Stimulated activated CD8-positive, alpha-beta memory T cell treated with anti-CD3 and anti-CD28 coated beads, Interleukin-7, amount 100 ng/mL, for 1 hour (primary cell): ENCODE measurements at places on chromosomes 1 and 21.

DNA sequence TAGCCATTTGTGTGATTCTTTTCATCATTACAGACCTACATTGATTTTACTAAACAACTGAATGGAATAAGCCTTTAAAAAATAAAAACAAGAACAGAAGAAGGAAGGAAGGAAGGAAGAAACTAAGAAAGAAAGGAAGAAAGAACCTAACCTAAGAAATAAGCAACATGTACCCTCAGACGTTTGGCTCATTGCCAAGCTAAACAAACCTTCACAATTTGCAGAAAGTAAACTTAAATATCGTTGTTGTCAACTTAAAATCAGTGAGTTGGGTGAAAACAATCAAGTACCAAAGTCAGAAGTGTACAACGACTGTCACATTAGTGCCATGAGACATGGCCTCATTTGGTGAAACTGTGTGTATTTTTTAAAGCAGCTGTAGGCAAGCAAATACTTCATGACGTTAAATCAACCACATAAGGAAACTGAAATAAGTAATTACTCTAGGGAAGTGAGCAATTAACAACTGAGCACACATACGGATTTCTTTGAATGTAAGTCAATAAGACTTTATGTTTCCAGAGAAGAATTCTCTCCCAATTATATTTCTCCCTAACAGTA lies 313.1 kb upstream of the TMPRSS15 start:
- DNase-seq, result no peak

GRCh38 chr1:235938709-235939479 lies 72.2 kb upstream of the LYST start:
- DNase-seq, result no peak

GRCh38 chr1:59523745-59524450 lies 227.0 kb downstream of the FGGY start:
- DNase-seq, result no peak

DNA sequence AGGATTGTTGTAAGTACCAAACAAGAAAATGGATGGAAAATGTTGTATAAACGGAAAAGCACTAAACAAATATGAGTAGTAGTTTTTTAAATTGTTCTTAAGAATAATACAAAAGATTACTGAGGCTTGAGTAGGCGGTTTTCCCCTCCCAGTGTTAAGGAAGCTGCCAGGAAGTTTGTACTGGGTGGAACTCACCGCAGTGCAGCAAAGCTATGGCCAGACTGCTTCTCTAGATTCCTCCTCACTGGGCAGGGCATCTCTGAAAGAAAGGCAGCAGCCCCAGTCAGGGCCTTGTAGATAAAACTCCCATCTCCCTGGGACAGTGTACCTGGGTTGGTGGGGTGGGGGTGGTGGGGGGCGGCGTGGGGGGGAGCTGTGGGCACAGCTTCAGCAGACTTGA lies 58.7 kb downstream of the XCL2 start:
- no peak for DNase-seq

DNA sequence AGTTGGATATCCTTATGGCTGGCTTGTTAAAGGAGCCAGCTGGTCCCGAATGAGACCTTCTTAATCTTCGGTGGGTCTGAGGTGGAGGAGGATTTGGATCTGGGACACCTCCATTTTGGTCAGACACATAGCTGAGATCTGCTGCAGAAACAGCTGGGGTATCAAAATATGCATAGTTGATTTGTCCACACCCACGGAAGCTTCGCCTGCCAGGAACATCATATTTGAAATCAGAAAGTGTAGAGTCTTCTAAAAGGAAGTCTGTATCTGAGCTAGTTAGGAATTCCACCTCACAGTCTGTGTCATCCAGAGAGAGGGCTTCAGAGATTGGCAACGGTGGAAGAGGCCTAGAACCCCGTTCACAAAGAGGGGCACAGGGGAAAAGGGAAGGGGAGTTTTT lies 12.3 kb downstream of the ERRFI1 start:
- no peak for DNase-seq

DNA sequence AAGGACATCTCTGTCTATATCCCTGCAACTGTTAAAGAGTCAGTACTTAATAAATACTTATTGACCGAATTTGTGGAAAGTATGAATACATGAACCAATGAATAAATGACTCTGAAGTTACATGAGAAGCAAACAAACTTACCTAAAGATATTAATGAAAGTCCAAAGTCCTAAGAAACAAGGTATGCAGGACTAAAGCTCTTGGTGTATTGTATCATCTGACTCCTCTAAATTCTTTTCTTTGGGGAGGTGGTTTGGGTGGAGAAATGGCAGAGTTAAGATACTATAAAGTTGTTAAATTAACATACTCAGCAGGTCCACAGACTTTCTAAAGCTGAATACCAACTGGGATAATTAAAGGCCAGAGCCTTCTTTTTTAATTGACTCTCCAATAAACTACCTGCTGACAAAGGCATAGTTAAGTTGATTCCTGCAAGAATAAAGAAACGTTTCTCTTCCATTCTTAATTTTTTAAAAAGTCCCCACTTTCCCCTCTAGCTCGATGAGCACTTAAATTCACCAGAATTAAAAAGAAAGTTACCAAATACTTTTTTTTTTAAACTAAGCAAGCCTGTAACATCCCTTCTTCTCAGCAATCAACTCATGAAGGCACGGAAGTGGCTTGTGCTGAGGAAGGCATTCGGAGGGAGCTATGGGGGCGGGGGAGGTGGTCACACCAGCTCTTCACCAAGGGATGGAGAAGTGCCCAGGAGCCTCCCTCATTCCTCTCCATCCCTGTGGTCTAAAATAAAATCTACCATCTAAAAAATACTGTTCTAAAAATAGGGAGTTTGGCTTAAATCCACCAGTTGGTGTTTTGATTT lies 61.1 kb downstream of the GADD45A start:
- no peak for DNase-seq

GRCh38 chr1:245375789-245376460 lies 221.1 kb downstream of the KIF26B start:
- no peak for DNase-seq

- DNase-seq, result no peak
Measured at GRCh38 chr21:44530221-44530902, 9.6 kb downstream of the KRTAP10-1 start.

DNA sequence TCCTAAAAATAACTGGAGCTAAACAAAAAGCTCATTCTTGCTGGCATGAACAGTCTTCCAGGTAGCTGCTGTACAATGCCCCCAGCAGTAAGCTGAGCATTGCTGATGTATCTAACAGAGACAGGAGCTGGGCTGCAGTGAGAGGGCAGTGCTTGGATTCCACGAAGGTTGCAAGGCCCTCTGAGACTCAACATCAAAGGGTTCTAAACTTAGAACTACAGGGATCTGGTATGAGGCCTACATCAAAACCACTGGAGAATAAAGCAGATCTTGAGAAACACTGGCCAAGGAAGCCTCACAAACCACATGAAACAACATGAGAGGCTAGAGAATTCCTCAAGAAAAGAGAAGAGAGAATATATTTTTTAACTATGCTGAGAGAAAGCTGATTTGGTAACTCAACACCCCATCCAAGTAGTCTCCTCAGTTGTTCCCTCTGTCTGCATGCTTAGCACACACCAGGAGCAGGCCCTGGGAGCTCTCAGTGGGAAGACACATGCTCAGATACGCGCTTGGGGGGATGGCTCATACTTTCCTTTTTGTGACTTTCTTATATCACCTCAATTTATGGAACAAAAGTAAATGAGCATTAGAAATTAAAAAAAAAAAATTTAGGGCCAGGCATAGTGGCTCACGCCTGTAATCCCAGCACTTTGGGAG lies 27.7 kb downstream of the DSTYK start:
- no peak for DNase-seq

GRCh38 chr1:210769473-210769872 lies 364.5 kb downstream of the KCNH1 start:
- DNase-seq, result no peak

GRCh38 chr1:118985640-118986554 lies 2.2 kb downstream of the TBX15 start:
- DNase-seq, result no peak

DNA sequence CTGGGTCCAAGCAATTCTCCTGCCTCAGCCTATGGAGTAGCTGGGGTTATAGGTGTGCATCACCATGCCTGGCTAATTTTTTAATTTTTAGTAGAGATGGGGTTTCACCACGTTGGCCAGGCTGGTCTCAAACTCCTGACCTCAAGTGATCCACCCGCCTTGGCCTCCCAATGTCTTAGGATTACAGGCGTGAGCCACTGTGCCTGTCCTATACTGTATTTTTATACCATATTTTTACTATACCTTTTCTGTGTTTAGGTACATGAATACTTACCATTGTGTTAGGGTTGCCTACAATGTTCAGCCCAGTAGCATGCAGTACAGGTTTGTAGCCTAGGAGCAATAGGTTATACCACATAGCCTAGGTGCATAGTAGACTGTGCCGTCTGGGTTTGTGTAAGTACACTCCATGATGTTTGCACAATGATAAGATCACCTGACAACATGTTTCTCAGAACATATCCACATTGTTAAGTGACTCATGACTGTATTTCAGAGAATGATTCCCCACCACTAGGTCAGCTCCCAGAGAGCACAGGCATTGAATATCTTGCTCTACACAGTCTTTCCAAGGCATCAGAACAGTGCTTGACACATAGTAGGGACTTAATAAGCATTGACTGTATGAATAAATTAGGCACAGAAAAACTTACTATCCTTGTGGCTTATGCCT lies 6.0 kb upstream of the CITED4 start:
- DNase-seq, result no peak

DNA sequence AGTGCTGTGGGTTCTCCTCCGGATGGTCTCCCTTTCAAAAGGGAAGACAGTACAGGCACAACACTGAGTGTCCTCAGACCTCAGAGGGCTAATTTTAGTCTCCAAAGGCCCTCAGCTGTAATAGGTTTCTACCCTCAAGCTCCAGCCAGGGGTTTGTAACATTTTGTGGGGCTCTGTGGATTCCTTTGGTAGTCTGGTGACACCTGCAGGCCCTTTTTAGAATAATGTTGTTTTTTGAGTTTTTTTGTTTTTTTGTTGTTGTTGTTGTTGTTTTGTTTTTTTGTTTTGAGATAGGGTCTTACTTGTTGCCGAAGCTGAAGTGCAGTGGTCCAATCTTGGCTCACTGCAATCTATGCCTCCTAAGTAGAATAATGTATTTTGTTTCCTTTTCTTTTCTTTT lies 15.0 kb upstream of the TMEM201 start:
- DNase-seq, result no peak

GRCh38 chr1:227317011-227317451 lies 1.3 kb downstream of the CDC42BPA start:
- DNase-seq, result no peak

GRCh38 chr21:42467140-42467983 lies 28.7 kb downstream of the RSPH1 start:
- no peak for DNase-seq

DNA sequence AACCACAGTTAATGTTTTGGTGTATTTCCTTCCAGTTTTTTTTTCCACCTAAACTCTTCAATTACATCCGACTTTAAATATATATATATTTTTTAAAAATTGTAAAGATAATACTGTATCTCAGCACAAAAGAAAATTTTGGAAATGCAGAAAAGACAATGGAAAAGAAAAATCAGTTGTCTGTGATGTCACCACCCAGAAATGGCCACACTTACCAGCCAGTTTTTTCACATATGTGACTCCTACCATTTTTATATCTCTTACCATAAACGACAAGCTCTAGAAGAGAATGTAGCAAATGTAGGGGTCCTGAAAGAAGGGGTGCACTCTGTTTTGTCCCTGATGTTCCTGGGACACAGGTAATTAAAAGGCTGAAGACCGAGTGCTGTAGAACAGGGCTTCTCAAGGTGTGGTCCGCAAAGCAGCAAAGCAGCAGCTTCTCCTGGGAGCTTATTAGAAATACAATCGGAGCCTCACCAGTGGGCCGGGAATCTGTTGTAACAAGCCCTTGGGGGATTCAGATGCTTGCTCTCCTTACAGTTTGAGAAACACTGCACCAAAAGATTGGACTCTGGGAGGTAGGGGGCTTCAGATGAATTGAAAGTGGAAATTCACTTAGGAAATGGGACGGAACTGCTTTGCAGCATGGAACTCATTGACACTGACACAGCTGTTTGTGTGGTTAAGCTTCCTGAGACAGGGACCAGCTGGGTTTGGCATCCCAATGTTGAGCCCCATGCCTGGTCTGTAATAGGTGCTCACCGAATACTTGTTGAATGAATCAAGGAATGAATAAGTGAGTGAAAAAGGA lies 44.1 kb downstream of the ALPL start:
- no peak for DNase-seq
